K562 (cell line): ENCODE measurements at places on chromosomes 7 and 10.

- DNase-seq = no peak
These were observed 5.9 kb upstream of the SUN1 start for GRCh38 chr7:826230-826917.

DNA sequence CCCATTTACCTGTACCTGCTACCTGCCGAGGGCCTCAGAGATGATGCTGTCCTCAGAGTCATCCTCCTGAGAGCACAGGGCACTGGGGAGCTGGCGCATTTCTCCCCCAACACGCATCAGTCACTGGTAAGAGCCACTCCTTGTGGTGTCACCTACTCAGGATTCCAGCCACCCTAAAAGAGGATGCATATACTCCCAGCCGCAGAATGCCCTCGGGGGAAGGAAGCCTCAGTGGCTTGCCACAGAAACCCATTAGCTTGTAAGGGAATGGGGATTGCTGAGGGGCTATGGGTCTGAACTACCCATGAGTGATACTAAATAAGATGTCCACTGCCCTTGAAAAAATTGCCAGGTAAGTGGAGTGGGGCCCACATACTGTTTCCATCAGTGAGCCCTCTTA, 279.2 kb downstream of the WDR11 start:
- no peak for DNase-seq

GRCh38 chr10:6128591-6129251, 39.9 kb downstream of the RBM17 start:
- DNase-seq = no peak

GRCh38 chr7:33448035-33448434, 318.7 kb downstream of the BBS9 start:
- no peak for DNase-seq

- no peak for DNase-seq
These were observed 96.5 kb downstream of the OTUD1 start for GRCh38 chr10:23535381-23535780.

DNA sequence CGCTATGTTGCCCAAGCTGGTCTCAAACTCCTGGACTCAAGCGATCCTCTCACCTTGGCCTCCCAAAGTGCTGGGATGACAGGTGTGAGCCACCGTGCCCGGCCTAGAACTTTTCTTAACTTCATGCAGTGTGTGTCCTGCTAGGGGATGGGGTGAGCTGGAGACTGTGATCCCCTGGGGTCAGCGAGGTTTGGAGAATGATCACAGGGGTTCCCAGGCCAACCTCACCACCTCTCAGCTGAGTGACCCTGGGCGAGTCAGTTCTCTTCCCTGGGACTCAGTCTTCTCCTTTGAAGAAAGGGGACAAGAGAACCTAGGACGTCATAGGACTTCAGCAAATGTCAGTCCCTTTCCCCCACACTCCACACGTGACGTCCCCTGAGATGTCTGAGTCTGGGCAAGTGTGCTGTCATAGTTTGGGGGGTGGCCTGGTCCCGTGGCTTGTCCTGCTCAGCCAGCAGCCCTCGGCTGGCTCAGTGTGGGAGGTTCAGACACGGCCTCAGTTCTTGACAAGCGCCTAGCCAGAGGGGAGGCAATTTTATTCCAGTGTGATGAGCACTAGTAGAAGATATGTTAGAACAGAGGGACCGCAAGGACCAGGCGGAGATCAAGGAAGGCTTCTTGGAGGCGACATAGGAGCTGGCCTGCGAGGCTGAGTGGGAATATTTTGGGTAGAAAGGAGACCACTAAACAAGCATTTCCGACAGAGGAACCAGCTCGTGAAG, 43.3 kb upstream of the ELN start:
- DNase-seq = no peak

DNA sequence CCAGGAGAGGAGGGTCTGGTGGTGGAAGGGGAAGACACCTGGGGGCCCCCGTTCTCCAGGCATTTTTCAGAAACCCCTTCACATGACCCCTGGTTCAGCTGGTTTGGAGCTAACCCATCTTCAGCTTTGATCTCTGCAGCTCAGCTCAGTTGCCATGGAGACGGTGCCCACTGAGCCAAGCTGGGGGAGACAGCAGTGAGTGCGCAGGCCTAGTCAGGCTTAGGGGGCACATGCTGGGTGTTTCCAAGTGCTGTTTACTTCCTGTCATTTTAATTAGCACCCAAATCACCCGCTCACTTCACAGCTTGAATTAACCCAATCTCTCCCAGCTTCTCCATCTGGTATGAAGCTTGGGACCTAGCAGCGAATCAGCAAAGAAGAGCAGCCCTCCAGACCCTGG, 9.0 kb downstream of the SPOCK2 start:
- no peak for DNase-seq

DNA sequence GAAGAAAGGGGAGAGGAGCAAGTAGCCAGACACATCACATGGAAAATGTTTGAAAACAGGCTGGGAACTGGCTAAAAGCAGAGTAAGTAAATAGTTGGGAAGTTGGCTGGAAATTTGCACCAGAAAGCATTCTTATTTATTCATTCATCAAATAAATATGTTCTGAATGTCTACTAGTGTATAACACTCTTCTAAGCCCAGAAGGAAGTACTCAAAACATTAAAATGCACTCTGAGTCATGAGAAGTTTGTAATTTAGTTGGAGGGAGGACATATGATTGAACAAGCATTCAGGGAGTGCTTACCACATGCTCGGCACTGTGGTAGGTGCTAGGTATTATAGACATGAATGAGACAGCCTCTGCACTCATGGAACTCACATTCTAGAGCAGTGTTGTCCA, 37.0 kb upstream of the CNNM1 start:
- DNase-seq = no peak

DNA sequence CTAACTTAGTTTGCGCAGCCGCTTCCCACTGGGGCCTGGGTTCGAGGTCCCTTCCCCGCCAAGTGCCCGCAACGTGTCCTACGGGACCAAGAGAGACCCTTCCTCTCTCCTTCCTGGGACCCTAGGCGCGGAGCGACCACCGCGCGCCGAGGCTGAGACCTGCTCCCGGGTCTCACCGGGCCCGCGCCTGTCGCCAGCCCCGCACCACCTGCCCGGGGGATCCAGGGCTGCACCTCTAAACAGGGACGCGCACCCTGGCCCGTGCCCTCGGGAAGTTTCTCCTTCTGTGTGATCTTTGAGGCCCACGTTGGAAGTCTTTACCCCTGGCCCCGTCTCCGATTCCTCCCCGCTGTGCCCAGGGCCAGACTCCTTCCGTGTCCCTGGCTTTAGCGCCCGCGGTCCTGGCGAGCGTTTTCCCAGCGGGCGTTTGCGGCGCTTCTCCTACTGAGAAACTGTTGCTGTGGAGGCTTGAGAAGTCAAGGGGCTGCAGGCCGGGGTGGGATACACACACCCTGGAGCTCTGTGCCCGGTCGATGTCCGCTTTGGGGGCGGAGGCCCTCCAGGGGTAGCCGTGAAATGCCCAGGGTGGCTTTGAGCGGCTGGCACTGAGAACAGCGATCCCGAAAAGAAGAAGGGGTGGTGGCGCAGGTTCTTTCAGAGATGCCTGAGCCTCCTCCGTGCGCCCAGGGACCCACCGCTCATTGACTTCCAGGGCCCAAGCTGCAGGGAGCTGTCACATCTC, 575 bp downstream of the PLPP4 start:
- DNase-seq = no peak

DNA sequence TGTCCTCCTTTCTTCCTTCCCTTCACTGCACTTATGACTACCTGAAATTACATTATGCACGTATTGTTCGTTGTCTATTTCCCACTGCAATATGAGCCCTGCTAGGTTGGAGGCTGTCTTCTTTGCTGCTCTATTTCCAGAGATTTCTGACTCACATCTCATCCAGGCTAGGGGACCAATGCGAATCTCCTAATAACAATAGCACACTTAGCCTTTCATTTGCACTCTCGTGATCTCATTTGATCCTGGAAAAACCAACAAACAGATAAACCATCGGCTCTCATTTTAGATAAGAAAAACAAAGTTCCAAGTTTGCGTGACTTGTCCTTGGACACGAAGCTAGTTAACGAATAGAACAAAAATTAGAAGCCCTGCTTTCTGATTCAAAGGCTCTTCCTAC, 1.4 kb downstream of the ZNF438 start:
- no peak for DNase-seq
